ENCODE measurements at places on chromosomes 12 and 14.

DNA sequence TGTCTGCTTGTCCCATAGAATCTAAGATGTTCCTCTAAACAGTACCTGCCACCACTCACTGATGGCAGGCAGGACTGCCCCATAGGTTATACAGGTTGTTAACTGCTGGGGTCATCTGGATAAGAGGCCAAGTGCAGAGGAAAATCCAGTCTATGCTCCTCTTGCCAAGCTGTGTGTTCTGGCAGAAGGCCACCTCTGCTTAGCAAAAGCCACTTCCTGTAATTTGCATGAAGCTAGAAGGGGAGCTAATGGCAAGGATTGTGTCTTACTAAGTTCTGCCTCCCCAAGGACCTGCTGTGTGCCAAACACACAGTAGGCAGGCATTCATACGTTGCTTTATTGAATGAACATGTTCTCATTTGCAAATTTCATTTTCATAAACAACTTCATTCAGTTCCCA lies 445.4 kb downstream of the BCL11B start:
- DNase-seq = no peak

DNA sequence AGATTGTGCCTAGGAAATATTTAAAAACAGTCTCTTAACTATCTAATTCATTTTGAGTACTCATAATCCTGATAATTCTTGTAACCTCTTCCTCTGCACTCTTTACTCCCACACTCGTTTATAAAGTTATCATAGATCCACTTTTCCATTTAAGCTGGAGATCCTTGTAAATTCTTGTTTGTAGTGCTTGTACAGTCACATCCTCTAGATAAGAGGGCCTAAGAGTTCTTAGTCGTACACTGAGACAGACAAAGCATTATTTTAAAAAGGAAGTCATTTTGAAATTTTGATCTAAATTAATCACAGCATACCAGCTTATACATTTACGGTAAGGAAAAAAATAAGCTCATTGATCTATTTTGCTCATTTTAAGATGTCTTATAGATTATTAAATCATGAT lies 42.5 kb downstream of the LMO3 start:
- DNase-seq = no peak

DNA sequence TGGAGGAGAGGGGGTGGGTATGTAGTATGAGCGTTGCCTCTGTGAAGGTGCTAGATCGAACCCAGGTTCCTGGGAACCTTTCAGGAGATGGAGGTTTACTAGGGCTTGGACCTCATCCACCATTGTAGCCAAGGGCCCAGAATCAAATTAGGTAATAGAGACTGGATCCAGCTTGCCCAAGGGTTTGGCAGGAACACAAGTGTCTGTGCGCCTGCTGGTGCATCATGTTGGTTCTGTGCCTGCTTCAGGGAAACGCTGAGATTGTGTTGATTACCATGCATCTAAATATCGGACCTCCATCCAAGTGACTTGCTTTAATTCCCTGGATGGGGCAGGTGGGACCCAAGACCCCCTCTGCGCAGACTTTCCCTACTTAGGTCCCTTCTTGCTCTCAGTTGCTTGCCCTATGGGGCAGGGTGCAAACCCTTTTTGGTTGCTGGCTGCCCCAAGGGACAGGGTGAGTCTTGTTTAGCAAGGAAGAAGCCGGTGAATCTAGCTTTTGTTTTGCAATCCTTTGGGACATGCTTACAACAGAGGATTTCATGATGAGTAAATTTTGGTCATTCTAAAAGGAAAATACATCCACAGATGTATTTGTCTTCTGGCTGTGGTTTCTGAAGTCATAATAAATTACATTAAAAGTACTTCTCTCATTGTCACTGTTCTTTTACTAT lies 189.8 kb upstream of the PRICKLE1 start:
- no peak for DNase-seq

DNA sequence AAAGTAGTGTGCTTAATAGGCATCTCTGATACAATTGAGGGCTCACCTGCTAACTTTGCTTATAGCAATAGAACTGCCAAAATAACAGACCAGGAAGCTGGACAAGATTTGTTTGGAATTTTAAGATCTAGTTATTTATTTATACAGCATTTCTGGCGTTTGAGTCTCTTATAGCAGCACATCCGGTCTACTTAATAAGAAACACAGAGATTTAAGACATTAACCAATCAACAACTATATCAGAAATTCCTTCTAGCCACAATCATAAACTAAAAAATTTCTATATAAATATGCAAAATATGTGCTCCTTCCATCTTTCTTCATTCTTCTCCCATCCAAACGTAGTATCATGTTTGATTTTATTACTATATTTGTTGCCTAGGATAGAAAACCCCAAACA lies 2.6 kb downstream of the RTN1 start:
- no peak for DNase-seq

DNA sequence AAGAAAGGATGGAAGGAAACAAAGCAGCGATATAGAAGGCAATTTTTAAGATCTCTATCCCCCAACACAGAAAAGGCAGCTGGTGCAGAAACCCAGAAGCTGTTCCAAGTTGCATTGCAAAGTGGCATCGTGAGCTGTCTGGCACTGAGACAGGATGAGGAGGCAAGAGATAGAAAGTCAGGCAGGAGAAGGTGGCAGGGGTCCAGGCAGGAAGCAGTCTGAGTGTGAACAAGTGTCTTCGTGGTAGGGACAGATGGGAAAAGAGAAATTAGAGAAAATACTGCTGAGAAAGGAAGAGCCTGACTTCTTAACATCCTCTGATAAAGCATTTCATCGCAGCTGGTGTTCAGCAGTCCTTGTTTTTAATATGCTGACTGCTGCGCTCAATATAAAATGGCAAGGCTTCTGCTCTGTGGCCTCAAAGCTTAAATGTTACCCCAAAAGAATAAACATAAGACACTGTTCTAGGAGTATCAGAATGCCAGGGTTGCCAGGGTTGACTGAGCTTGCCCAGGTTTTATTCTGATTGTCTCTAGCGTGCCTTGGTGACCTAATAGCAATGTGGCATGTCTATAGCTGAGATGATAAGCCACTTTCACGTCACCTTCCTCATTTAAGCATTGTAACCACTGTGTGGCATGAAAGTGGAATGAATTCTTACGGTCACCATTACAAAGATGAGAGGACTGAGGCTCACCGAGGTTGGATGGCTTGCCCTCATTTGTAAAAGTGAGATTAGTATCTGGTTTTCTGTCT lies 397.6 kb downstream of the NUAK1 start:
- no peak for DNase-seq

DNA sequence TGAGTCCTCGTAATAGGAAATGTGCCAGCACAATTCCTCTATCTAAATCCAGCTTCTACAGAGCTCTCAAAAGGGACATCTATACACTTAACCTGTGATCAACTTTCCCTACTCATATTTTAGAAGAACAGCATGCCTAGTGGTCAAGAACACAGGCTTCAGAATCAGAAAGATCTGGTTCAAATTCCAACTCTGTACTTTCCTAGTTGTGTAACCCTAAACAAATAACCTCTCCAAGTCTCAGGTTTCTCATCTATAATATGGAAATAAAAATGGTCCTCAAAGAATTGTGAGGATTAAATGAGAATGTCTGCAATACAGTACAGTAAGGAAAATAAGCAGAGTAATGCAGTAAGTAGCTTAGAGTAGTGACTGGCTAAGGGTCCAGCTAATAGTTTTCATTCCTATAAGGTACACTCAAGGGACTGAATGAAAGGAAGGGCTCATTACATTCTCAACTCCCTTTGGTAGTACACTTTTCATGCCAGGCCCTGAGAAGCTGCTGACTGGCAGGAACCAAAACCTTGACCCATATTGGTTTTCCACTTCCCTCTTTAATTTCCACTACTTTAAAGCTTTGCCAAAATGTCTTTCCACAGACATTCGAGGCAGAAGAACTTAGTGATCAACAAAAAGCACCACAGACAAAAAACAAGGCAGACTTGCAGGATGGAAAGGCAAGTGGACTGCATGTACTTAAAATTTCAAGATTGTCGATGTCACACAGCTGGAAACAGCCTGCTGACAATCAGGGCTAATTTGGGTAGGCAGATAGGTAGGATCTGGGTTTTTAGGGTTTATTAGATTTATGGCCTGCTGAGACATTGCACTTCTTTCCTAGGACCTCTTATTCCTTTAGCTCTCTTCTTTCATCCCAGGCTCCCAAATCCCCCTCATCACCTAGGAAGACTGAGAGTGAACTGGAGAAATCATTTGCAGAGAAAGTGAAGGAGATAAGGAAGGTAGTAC lies 4.3 kb downstream of the CCDC196 start:
- no peak for DNase-seq

DNA sequence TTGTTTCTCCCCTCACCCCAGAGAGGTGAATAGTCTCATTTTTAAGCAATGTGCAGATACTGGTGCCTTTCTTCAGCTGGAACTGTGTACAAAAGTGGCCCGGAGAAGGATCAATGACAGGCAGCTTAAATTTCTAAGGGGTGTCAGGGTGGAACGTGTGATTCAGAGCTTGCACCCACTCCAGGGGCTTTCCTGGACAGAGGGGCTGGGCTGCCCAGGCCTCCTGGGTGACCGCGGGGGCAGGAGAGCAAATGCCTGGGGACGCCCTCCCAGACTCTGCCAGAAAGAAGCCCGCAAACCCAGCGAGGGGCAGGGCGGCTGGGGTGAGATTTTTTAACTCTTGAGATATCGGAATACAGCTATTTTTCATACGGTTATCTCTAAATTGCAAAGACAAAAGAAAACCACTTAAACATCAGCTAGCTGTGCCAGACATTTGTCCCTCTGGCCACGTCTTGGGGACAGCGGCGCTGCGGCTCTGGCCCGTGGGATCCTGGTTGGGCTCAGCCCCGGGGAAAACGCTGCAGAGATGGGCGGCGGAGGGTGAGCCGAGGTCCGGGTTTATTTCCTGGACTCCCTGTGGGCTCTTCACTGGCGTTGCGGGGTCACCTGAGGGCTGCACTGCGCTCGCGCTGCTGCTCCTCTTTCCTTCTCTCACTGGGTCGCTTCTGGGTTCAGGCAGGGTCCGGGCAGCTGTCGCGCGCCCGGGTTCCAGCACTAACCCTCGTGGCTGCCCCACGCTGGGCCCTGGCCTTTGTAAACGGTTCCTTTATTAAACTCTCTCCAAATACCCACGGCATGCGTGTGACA lies 35.8 kb downstream of the NFKBIA start:
- DNase-seq = no peak

GRCh38 chr12:101038289-101038871 lies 171.7 kb downstream of the SLC5A8 start:
- no peak for DNase-seq

DNA sequence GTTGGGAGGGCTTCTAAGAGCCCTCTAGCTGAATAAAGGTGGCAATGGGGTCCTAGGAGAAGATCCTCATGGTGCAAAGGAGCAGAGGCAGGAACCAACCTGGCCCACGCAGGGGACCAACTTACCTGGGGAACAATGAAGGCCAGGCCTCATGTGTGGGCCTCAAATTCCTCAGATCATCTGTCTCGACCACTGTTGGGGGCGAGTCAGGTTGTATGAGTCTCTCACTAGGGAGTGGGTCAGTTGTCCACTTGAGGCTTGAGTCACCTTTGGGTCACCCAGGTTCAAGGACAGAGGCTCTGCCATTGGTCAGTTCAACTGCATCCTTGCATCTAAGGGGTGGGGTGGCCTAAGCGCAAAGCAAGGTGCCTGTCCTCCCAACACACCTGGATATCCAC lies 43.7 kb upstream of the BDKRB2 start:
- DNase-seq = no peak

- no peak for DNase-seq
Observed at GRCh38 chr14:32620303-32620702, 291.2 kb downstream of the AKAP6 start.

- DNase-seq = no peak
Observed at GRCh38 chr14:90639641-90640040, 176.6 kb downstream of the TTC7B start.

DNA sequence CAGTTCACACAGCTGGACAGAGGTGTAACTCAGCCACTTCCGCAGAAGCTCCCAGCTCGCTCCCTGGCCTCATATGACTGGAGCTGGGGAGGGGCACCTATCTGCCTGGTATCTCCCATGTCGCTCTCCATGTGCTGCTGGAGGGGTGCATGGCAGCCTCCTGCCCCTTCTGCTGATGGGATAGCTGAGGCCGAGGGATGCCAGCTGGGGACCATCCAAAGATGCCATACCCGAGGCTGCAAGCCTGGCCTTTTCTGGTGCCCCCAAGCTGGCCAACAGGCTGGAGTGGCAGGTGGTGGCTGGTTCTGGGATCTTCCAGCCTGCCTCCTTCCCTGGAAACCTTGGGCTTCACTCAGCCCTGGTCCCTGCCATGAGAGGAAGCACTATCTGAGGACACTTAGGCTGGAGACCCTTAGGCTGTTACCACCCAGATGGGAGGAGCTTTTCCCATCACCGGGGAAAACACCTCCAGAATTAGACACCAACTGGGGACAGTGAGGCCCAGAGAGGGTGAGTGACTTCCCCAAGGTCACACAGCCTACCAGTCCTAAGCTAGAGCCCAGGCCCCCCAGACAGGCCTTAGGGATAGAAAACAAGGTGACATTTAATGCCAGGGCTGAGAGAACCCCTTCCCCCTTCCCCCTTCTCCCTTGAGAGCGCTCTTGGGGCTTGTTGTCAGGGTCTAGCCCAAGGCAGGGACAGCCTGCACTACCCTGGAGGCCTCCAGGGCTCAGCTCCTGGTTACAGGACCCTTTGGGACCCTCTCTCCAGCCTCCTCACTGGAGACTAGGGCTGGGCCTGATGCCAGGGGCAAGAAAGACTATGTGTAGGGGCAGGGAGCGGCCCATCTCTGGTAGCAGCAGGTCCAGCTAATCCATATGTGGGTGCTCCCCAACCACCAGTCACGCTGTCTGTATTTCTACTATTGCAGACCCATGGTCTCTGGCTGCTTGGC lies 7.1 kb downstream of the DTX1 start:
- DNase-seq = no peak

GRCh38 chr14:29165431-29165830 lies 398.8 kb downstream of the FOXG1 start:
- no peak for DNase-seq

- DNase-seq = no peak
Observed at GRCh38 chr14:61385002-61385685, 63.8 kb downstream of the PRKCH start.

GRCh38 chr12:79547044-79547734 lies 143.6 kb downstream of the PAWR start:
- no peak for DNase-seq

DNA sequence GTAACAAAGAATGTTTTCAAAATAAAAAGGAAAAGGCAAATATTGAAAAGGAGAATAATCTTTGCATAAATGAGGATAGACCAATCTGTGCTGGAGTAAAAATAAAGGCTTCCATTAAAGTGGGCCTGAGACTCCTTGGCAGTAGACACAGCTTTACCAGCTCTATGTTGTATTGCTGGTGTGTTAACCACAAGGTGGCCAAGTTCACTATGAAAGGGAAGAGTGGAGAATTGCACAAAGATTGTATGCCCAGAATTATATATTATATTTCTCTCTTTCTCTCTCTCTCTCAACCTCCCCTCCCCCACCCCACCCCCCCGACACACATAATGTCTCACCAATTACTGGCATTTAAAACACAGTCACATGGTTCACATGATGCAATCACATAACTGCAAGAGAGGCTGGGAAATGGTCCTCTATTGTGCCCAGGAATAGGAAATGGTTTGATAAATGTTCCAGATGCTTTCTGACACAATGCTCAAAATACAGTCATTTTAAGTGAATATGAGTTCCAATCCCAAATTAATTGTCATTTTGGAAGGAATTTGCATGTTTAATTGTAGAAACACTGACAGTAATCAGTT lies 222.6 kb upstream of the SYT1 start:
- no peak for DNase-seq

GRCh38 chr14:36605506-36605857 lies 23.1 kb upstream of the NKX2-8 start:
- no peak for DNase-seq

Measured in stimulated activated CD8-positive, alpha-beta memory T cell treated with anti-CD3 and anti-CD28 coated beads, Interleukin-15, amount 100 ng/mL, for 24 hours (primary cell).